Erythroblast (primary cell): ENCODE measurements at places on chromosomes 2 and 18.

DNA sequence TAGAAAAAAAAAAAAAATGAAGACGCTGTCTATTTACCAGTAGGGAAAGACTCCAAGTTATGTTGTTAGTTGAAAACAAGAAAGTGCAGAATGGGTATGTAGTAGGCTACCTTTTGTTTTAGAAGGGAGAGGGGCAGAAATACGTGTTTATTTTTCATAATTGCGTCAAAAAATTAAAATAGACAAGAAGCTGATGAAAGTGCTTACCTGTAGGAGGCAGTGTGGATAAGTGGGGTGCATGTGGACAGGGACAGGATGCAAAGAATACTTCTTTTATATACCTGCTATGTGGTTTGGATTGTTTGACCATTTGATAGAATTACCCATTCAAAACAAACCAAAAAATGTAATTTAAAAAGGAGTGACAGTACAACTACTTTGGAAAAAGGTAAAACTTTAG, 3.0 kb upstream of the GCG start:
- no peak for DNase-seq

DNA sequence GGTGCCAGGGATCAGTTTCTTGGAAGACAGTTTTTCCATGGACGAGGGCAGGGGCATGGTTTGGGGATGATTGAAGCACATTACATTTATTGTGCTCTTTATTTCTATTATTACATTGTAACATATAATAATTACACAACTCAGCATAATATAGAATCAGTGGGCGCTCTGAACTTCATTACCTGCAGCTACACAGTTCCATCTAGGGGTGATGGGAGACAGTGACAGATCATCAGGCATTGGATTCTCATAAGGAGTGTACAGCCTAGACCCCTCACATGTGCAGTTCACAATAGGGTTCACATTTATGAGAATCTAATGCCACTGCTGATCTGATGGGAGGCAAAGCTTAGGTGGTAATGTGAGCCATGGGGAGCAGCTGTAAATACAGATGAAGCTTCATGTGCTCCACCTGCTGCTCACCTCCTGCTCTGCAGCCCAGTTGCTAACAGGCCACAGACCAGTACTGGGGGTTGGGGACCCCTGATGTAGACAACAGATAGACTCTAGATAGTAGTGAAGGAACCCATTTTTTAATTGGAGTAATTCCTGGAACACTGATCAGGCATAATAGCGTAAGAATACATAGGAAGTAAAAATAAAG, 41.5 kb upstream of the MC4R start:
- peak; percentile 5 for DNase-seq

GRCh38 chr18:22349317-22349898, 68.3 kb downstream of the CTAGE1 start:
- DNase-seq: no peak

- DNase-seq: no peak
Measured at GRCh38 chr2:52054824-52055223, 1022.9 kb upstream of the NRXN1 start.

- no peak for DNase-seq
Measured at GRCh38 chr18:44945888-44946401, 265.3 kb downstream of the SETBP1 start.

DNA sequence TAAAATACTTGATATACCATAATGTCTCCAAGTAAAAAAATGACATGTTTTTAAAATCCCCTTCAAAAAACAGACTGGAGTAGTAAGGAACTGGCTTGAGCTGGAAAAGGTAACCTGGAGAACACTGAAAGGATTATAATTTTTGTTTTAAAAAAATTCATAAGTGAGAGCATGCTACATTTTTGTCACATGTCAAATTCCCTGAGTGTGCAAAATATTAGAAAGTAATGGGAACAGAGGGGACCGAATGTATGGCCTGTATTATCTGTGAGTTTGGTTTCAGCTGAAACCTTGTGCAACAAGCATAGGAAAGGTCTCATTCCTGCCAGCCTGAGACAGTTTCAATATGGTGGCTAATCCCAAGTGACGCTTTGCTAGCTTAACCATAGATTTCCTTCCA, 202.5 kb downstream of the SLC39A10 start:
- no peak for DNase-seq

- DNase-seq: no peak
Measured at GRCh38 chr2:78304678-78305077, 720.8 kb upstream of the REG3G start.

GRCh38 chr2:37656512-37657423, 14.7 kb downstream of the CDC42EP3 start:
- no peak for DNase-seq

GRCh38 chr18:76564117-76564516, 69.1 kb upstream of the ZNF516 start:
- DNase-seq: no peak

GRCh38 chr2:9993488-9994165, 42.1 kb downstream of the GRHL1 start:
- DNase-seq: peak; percentile 34

- DNase-seq: peak; percentile 70
Measured at GRCh38 chr2:158753641-158754611, 41.2 kb upstream of the DAPL1 start.

DNA sequence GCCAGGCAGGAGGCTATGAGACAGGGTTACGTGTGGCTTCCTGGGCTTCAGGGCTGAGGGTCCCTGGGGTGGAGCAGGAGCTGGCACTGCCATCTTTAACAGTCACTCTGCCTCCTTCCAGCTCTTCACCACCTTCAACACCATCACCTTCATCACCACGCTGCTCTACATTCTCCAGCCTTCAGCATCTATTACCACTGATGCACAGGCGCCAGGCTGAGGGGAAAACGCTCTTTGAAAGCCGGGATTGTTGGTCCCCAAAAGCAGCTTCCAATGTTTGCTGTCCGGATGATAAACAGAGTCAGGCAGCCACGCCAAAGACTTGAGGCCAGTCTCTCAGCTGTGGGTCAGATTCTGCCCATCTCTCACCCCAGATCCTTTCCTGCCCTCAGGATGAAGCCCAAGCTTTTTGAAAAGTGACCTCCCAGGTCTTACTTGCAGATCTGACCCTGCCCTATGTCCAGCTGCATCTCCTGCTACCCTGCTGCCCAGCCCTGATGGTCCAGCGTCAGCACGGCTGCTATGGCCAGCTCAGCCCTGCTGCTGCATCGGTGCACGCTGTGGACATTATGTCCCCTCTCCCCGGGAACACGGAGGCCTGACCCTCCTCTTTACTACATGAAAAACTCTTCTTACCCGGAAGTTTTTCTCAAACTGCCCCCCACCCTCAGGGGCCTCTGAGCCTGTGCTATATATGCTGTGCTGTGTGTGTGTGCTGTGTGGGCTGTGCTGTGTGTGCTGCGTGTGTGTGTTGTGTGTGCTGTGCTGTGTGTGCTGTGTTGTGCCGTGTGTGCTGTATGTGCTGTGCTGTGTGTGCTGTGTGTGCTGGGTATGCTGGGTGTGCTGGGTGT, 31.2 kb upstream of the MAL start:
- DNase-seq: no peak

GRCh38 chr2:195652911-195653310, 4.1 kb upstream of the SLC39A10 start:
- DNase-seq: no peak
